Neural progenitor cell (in vitro differentiated cells): ENCODE measurements at places on chromosomes 3 and 15. TPM values are rescaled to one million over a fixed set of nuclear protein-coding genes. Genes with fewer than 3 reads are reported as not detected.

GRCh38 chr15:77577366-77577950, 55.3 kb downstream of the LINGO1 start:
- peak; percentile 66 for DNase-seq

- no peak for DNase-seq
Measured at GRCh38 chr3:151751161-151751560, 17.4 kb downstream of the AADACL2 start.

GRCh38 chr3:113018536-113019181, 27.9 kb downstream of the GTPBP8 start:
- DNase-seq, result peak; percentile 19

GRCh38 chr3:136070334-136070733, 104.8 kb downstream of the PPP2R3A start:
- no peak for DNase-seq

- DNase-seq, result no peak
Measured at GRCh38 chr3:99765042-99765942, 52.4 kb upstream of the CMSS1 start.

SV2B gene
- 0.02 and 0.19 TPM in 2 replicates for total RNA-seq

DNA sequence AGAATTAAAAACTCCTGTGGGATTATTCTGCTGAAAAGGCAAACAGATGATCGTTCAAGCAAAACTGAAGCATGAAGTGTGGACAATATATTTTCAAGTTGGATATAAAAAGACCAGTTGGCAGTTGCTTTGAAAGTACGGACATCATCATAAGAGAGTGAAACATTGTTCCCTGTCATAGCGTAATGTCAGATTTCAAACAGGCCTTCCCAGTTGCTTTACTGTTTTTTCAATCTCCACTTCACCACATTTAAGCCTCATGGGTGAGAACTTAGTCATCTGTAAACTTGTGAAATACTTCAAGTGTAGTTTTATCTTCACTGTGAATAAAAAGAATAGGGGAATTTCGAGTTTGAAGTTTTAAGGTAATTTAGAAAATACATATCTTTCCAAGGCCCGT, 435.1 kb upstream of the CNTN3 start:
- DNase-seq, result no peak

- DNase-seq, result no peak
Measured at GRCh38 chr15:32690941-32691688, 26.7 kb upstream of the GREM1 start.

CLDN16 gene
- not detected in 2 replicates for total RNA-seq

DNA sequence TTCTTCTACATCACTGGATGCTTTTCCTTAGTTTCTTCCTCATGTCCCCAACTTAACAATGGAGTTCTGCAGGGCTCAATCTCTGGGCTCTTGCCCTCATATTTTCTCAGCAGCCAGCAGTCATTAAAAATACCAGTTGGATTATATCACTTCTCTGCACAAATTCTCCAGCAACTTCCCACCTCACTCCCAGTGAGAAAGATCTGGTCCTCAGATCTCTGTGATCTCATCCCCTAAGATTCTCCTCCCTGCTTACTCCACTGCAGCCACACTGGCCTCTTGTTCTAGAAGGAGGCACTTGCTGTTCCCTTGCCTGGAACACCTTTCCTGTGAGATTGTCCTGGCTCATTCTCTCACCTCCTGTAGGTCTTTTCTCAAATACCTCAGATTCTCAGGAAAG, 6.1 kb downstream of the ERICH6 start:
- no peak for DNase-seq

SLC51A gene
- total RNA-seq, result 0.28 TPM in 1 of 2 replicates, not detected in the other

DNA sequence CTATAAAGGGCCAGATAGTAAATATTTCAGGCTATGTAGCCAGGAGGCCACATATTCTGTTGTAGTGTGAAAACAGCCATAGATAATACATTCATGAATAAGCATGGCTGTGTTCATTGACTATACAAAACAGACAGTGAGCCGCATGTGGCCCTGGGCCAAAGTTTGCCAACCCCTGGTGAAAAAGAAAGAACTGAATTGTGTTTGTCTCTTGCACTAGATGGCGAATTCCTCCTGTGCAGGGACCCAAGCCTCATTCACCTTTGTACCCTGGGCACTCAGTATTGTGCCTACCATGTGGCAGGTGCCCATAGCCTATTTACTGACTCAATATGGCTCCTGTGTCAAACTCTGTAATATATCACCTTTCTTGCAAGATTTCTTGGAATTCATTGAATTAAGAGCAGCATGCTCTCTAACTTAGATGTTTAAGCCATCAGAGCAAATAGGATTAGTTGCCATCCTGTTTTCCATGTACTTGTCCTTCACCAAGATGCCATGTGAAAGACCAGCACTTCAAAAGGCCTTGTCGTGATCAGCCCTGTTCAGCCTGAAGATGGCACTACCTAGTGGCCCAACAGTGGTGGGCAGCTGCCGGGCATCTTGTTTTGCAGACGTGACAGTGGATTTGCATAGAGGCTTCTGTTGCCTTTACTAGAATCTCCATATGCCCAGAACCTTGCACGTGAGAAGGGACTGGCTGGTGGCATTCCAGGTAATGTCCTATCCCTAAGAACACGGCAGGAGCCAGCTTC, 50.9 kb upstream of the CMTM7 start:
- DNase-seq, result no peak

GRCh38 chr3:41338276-41338675, 139.0 kb downstream of the CTNNB1 start:
- no peak for DNase-seq

- no peak for DNase-seq
Measured at GRCh38 chr3:129961141-129961541, 13.4 kb upstream of the TRH start.

ARL6IP5 gene
- total RNA-seq, result 50.5 and 72.4 TPM in 2 replicates

CCR1 gene
- total RNA-seq, result 0.19 TPM in 1 of 2 replicates, not detected in the other
